Activated effector memory CD4-positive, alpha-beta T cell treated with Interleukin-2 at 50 U/mL for 16 hours (primary cell): ENCODE measurements at places on chromosomes 11 and 22.

DNA sequence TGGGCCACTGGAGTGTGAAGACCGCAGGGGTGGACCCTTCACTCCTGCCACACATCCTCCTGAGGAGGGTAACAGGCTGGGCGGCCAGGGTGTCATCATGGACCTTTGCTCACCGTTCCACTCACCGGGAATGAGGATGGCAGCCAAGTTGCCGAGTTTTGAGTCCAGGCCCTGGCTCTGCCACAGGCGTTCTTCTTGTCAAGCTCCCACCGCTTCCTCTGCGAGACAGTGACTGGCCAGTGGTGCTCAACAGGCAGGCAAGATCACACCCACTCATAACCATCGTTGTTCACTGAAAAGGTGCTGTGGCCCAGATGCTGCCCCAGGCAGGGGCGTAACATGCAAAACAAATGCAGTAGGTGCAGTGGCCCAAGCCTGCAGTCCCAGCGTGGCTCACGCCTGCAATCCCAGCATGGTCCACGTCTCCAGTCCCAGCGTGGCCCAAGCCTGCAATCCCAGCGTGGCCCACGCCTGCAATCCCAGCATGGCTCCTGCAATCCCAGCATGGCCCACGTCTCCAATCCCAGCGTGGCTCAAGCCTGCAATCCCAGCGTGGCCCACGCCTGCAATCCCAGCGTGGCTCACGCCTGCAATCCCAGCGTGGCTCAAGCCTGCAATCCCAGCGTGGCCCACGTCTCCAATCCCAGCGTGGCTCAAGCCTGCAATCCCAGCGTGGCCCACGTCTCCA lies 5.0 kb upstream of the PANX2 start:
- DNase-seq = no peak

GRCh38 chr22:38338772-38339379 lies 21.6 kb upstream of the CSNK1E start:
- DNase-seq = no peak

- DNase-seq = no peak
Observed at GRCh38 chr11:28505232-28505631, 397.0 kb downstream of the METTL15 start.

DNA sequence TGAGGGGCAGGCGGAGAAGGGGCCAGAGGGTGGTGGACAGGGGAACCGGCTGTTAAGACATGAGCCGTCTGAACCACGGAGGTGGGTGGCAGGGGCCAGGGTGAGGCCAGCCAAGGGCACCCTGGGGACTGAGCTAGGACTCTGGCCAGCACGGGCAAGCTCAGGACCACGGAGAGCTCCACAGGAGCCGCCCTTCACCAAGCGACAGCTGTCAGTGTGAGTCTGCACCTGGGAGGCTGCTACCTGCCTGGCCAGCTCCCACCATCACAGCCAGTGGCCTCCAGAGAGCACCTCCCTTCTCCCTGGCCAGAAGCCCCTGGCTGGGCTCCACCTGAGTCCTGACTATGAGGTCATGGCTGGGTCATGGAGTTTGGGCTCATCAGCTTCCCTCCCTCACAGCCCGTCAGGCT lies 21.6 kb downstream of the MGAT3 start:
- no peak for DNase-seq

- no peak for DNase-seq
Observed at GRCh38 chr11:22273781-22274180, 64.4 kb upstream of the SLC17A6 start.

- DNase-seq = no peak
Observed at GRCh38 chr11:9777066-9777465, 113.2 kb downstream of the SWAP70 start.

DNA sequence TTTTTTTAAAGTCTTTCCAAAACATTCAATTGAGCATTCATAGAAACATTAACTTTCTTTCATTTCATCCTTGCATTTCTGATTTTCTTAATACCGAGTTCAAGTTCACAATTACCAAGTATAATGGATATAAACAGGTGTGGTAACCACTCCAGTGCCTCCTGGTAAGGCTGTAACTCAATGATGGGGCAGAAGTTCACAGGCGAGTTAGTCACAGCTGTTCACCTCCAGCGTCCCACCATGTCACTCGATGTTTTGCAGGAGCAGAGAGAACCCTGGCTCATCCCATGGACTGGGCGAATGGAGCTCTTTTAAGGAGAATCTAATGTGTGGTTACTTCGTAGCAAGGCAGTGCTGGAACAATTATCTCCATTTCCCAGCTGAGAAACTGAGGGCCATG lies 94.4 kb upstream of the ALX4 start:
- no peak for DNase-seq

GRCh38 chr11:61787928-61788491 lies 4.4 kb downstream of the TMEM258 start:
- DNase-seq = no peak

GRCh38 chr11:122154227-122154626 lies 38.2 kb upstream of the BLID start:
- DNase-seq = no peak

DNA sequence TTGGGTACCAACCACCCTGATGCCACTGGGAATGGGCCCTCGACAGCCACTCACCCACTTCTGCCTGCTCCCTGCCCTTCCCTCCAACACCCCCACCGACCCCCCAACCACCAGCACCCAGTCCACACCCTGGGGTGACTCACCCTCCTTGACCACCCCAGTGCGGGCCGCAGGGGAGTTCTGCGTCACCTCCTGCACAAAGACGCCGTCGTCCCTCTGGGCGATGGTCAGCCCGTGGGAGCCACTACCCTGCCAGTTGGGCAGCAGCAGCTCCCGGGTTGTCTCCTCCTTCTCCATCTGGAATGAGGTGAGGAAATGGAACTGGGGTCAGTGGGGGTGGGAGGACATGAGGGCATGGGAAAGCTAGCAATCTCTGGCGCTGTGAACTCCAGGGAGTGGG lies 10.8 kb downstream of the AHNAK start:
- DNase-seq = no peak

DNA sequence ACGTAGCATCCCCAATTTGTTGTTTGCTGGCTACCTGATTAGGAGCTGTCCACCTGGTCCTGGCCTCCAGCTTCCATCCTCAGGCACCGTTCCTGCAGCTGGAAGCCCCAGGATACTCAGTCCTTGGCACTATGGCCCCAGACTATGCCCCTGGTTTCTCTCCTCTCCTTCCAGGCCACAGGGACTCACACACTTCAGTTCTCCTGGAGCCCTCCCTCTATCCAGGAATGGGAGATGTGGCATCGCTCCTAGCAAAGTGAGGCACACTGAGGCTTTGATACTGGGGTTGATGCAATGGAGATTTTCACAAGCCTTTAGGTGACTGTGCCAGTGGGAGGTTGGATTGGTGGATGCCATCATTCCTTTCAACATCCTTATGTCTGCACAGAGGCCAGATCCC lies 142.8 kb upstream of the B3GAT1 start:
- DNase-seq = no peak

DNA sequence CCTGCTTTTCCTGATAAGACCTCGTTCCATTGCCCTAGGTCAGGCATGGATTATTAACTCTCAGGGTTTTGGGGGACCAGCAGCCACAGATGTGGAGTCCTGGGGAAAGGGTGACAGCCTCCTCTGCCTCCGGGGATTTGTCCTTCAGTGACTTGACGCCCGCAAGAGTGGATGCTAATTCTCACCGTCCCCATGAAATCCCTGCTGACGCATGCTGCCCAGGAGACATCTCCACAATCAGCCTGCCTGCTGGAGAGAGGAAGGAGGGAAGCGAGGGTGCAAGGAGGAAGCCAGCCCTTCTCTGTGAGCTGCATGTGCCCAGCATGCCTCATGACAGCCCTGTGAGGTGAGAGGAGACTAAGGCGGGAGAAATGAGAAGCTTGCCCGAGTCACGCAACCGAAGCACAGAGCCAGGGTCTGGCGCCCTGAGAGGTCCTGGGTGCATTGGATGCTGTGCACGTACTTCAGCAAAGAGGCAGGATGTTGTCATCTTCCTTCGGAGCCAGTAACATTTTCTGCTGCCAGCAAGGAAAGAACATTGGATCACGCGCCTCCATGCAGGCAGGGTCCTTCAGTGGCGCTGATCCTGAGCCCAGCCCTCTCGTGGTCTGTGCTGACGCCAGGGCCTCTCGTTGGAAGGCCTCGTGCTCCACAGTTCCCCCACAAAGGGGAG lies 27.3 kb upstream of the KRTAP5-6 start:
- no peak for DNase-seq

DNA sequence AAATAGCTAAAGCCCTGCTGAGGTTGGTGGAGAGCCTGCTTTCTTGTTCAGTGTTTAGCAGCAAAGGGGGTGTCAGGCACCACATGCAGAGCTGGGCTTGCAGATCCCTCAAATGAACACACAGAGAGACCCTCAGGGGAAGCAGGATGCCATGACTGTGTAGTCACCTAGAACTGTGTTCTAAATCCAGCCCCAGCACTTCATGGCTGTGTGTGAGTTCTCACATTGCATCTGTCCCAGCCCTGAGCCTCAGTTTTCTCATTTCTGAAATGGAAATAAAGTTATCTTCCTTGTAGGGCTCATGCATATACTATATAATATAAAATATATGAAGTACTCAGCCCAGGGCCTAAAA lies 47.1 kb downstream of the CWC15 start:
- no peak for DNase-seq

GRCh38 chr11:17013548-17014320 lies 480 bp downstream of the PLEKHA7 start:
- DNase-seq = peak; percentile 19

- DNase-seq = no peak
Observed at GRCh38 chr11:78214331-78215194, 25.8 kb downstream of the USP35 start.

DNA sequence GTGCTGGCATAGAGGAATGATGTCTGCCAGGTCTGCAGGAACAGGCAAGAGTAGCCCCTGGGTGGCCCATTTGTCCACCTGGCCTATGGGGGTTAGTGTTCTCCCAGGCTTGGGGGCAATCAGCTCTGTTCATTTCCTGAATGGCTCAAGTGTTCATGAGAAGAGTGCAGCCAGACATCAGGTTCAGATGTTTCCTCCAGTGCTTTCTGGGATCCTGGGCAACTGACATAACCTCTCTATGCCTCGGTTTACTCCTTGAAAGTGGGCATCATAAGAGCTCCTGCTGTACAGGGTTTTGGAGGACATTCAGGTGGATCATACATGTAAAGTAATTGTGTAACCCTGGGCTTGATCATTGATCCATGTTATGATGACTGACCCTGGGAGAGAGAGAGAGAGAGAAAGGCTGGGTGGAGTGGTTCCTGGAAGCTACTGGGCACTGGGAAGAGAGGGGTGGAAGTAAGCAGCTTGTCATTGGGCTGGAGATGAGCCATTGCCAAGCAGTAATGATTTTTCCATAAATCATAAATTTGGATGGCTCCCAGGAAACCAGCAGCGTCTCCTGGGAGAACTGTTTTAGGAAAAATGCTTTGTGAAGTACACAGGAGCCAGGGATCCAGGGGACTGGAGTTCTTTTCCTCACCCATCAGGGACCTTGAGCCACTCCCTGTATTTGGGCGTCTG lies 30.2 kb upstream of the ACCSL start:
- no peak for DNase-seq

GRCh38 chr11:8956860-8957259 lies 7.4 kb downstream of the TMEM9B start:
- no peak for DNase-seq

DNA sequence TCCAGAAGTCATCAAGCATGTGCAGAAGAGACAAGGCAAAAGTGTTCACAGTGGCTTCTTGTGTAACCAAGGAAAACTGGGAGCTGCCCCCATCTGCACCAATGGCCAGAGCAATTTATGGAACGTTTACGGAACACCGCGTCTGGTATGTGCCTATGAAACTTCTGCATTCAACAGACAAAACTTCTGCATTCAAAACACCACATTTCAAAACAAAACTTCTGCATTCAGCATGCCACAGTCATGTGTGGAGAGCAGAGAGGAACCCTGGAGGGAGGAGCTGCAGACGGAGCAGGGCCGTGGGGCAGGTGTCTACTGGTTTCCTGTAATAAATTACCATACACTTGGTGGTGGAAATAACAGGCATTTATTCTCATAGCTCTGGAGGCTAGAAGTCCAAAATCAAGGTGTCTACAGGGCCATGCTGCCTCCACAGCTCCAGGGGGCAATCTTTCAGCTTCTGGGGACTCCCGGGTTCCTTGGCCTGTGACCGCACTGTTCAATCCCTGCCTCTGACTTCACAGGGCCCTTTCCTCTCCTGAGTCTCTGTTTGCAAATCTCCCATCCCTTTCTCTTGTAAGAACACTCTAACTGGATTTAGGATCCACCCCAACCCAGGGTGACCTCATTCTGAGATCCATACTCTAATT lies 32.2 kb downstream of the RPL3 start:
- no peak for DNase-seq

DNA sequence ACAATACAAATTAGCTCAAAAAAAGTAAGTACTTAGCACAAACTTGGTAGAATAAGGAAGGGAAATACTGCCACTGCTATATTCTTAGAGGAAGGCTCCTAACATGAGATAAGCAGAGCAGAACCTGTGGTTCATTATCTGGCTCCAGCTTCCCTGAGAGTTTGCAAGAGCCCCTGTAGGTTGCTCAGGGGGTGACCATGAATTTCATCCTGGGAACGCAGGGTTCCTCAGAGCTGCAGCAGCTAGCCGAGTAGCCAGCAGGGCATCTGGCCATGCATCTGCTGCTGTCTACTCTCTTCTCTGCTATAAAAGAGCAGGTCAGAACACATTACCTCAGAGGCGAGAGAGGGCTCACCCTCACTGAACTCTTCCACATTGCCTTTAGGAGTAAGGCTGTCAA lies 67.3 kb downstream of the TRPC6 start:
- DNase-seq = no peak

DNA sequence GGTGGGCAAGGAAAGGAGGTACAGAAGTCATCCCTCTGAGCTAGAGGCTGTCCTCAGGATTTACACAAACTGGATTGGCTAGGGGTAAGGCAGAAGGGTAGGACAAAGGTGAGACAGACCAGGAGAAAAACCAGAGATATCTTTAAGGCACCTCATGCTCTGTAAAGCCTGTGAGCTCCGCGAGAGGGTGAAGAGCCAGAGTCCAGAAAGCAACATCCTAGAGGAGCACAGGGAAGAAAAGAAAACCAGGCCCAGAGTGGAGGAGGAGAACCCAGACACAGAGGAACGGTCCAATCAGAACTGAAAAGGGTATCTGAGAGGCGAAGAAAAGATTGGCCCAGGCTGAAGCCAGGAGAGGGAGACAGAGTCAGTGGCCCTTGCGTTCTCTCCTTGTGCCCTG lies 5.1 kb downstream of the SLC37A4 start:
- DNase-seq = no peak

DNA sequence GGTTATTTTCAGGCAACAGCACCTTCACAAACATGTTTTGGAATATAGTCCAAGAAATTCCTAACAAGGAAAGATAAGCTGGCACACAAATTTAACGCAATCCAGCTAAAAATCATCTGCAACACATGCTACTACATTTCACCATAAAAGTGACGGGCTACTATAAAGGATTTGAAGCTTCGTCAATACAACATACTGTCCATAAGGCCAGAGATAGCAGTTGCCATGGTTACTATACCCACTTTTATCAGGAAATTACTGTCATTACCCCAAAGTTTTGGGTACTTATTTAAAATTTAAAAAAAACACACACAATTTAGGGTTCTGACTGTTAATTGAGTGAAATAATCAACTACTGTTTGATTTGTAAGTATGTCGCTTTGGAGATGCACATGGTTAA lies 6.9 kb downstream of the PHF21A start:
- DNase-seq = no peak

GRCh38 chr11:123580557-123581275 lies 73.7 kb downstream of the SCN3B start:
- peak; percentile 48 for DNase-seq

GRCh38 chr22:17866621-17867020 lies 92.4 kb upstream of the BID start:
- no peak for DNase-seq
